ENCODE measurements at places on chromosomes 3 and 15.

DNA sequence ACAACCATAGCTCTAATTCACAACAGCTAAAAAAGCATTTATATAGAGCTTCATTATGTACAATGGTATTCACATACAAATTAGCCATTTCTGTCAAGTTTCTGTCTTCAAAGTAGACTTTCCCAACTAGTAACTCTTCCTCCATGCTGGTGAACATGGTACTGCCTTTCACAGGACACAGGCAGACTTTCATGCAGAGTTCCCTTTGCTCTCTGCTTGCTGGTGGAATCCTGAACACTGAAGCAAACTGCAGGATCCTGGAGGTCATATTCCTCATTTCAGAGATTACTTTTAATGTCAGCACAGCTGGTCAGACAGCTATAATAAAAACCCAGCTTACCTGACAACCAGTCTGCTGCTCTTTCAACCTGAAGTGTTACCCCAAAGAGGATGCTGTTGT is 53.6 kb downstream of the TASOR start:
- no peak for DNase-seq

- no peak for DNase-seq
Observed at GRCh38 chr3:165389064-165389463, 192.9 kb upstream of the SLITRK3 start.

GRCh38 chr3:108157273-108157672 is 65.0 kb downstream of the IFT57 start:
- DNase-seq = no peak

GRCh38 chr15:62242999-62243398 is 77.9 kb upstream of the C2CD4B start:
- DNase-seq = no peak

DNA sequence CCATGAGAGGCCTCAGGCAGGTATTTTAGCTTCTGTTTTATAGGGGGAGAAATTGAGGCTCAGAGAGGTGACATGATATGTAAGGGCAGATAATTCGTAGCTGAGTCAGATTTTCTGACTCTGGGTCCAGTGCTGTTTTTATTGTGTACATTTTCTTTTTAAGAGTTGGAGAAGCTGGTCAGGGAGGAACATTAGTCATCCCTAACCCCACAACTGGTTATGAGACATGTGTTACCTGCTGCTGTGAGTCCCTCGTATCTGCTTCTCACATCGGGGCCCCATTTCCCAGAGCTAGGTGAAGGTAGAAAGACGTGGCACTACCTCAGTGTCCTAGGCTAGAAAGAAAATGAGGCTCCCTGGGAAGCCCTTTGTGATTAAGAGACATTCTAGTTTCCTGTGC is 28.6 kb downstream of the GALNT15 start:
- DNase-seq = no peak

DNA sequence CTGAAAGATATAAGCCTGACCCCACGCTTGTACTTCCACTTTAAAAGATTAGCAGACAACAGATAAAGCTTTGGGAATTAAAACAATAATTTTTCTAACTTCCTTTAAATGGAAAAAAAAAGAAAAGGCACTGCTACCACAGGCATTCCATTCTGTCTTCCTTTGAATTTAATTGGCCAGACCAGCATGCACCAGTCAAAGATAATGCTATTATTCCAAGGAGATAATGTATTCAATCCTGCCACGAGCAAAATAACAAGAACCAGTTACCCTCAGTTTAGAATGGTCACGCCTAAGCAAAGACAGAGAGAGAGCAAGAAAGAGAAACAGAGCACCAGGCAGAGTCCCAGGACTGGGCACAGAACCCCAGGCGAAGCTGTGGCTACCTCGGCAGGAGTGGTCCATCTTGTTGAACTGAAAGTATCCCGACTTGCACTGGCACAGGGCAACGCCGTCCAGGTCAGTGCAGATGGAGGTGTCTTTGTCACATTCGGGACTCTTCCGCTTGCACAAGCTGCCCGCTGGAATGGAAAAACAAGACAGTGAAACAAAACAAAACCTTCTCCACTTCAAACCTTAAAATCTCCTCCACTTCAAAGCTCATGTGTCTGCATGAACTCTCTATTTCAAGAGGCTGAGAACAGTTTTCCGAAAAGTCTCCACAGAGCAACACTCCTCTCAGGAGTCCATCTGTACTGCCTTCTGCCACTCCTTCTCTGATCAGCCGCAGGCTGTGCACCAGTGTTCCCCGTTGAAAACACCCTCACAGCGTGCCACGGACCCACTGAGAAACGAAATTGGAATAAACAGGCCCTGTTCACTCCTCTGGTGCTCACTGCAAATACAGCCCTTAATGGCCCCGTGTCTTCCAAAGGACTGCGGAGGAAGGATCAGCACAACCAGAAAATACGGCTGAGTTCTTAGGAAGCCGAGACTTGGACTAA is 58.2 kb downstream of the HEG1 start:
- no peak for DNase-seq

GRCh38 chr3:32510075-32510724 is 7.5 kb upstream of the CMTM6 start:
- peak; percentile 41 for DNase-seq

DNA sequence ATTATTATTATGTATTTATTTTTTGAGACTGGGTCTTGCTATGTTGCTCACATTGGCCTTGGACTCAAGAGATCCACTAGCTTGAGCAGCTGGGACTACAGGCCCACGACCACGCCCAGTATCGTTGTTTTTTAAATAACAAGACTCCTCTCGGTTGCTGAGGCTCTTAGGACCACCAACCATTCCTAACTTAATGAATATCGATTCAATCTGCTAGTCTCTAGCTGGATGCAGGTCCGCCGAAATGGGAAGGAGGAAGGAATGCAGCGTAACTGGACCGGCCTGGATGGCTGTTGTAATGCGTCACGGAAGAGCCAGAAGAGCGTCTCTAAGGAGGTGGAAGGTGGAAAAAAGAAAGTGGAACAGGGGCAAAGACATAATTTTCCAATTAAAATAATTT is 1.7 kb downstream of the ANXA2 start:
- no peak for DNase-seq

GRCh38 chr15:66131831-66132230 is 121.7 kb downstream of the MEGF11 start:
- no peak for DNase-seq

DNA sequence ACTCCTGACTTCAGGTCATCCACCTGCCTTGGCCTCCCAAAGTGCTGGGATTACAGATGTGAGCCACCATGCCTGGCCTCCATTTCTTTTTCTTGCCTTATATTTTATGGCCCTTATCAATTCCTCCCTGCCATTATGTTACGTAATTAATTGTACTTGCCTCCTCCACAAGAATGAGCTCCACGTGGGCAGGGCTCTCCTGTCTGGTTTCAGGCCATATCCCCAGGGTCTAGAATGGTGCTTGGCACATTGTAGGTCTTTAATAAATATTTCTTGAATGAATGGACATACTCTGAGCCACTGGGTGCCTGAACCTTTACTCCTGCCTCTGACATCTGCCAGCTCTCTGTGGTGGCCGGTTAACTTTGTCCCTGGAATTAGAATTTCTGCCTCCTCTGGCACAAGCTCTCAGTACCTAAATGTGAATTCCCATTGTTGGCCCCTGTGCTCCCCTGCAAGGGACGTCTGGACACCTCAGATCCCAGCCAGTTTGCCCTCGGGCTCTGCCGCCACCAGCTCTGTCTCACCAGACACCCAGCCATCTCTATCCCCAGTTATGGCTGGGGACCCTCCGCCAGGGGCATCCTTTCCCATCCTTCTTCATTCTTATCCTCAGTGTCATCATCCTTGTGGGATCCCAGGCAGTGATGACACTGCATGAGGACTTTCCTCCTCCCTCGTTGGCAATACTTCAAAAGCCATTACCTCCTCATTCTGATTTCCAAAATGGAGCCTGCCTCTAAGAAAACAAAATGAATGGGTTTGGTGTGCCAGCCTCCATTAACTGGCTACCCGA is 165.6 kb upstream of the SMAD3 start:
- no peak for DNase-seq

DNA sequence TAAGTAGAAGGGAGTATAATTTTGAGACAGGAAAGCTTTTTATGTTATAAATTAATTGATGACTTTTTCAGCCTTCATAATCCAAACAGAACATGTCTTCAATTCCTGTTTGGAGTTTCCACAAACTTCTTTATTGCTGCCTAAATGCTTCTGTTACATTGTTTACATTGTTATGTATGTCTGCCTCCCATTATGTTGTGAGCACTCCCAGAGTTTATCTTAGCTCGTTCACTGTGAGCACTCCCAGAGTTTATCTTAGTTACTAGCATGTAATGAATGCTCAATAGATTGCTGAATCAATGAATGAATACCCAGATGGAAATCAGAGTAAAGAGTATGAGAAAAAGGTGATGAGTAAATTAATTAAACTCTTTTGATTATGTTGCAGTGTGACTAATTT is 1178.0 kb downstream of the ROBO1 start:
- DNase-seq = no peak

DNA sequence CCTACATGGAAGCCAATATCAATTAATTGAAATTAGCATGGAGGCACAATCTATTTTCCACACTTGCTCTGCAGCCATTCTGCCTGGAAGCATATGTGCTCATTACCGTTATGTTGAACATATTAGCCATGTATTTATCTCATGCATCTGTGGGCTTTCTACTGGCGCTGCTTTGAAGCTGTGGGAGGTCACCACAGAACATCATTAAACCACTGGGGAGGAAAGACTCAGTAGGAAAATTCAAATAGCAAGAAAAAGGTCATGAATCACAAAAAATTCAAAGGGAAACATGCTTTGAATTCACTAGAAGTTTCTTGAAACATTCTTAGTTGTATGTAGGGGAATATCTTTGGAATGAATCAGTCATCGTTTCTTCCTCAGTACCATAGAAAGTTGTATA is 652.5 kb downstream of the EDEM1 start:
- DNase-seq = no peak

DNA sequence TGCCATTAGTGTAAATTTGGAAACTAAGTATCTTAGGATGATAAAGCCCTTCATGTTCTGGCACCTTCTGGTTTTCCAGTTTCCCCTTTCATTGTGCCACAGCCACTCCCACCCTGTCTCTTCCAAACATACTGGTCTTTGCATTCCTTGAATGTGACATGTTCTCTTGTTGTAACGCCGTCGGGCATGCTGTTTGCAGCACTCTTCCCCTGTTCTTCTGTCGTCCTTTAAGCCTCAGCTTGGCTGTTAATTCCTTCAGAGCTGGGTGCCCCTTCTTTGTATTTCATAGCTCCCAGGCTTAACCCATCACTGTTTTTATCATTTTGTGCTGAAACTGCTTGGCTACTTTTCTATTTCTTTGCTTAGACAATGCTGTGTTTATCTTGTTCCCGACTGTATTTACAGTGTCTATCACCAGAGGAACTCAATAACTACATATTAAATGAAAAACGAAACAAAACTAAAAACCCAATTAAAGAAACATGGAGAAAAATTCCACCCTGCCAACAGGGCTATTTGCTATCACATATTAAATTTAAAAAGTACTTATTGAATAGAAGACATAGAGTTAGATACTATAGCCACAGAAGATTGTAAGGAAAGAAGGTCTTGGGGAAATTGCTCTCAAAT is 95.4 kb upstream of the KCNAB1 start:
- DNase-seq = no peak

DNA sequence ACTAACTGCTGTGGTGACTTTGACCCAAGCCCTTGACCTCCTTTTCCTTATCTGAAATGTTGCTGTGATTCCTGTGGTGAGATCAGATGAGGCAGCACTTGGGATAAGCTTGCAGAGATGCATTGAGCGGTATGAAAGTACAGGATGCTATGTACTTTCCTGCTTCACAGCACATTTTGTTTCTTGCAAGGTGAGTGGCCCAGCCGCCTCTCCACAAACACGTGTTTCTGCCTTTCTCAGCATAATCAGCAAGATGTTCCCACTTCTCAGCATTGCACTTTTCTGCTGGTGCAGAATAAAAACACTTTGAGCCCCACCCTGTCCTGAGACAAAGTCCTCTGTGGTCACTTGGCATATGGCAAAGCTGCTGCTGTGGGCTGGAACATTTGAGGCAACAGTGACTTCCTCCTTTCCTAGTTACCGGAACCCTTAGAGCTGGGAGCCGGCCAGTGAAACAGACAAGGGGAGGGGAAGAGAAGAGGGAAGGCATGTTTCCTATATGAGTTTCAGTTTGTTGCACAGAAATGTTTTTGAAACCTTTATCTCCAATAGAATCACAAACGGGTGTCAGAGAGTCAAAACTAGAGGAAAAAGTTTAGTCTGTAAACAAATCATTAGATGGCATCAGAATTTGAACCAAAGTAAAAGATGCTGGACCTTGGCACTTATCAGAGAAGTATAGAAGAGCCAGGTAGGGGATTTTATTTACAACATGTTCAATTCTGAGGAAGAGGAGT is 5.0 kb downstream of the NUDT16 start:
- no peak for DNase-seq

GRCh38 chr3:128875556-128876120 is 3.8 kb upstream of the ACAD9 start:
- peak; percentile 9 for DNase-seq

DNA sequence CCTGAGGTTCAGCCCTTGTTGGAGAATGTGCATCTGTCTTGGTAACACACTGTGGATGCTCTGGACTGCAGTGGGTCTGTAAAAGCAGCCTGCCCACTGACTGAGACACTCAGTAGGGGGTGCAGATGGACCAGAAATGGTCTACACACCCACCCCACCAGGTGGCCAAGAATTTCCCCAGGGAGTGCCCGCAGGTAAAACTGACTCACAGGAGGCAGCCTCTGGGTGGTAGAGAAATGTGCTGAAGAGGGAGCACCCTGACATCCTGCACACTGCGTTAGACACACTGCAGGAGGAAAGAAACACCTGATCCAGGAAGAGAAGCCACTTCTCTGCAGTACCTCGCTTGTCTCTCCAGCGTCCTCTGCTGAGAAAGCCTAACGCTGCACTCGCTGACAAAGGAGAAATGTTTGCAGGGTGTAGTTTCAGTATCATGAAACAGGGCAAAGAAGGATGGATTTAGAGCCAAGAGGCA is 109.5 kb upstream of the ABHD17C start:
- no peak for DNase-seq

DNA sequence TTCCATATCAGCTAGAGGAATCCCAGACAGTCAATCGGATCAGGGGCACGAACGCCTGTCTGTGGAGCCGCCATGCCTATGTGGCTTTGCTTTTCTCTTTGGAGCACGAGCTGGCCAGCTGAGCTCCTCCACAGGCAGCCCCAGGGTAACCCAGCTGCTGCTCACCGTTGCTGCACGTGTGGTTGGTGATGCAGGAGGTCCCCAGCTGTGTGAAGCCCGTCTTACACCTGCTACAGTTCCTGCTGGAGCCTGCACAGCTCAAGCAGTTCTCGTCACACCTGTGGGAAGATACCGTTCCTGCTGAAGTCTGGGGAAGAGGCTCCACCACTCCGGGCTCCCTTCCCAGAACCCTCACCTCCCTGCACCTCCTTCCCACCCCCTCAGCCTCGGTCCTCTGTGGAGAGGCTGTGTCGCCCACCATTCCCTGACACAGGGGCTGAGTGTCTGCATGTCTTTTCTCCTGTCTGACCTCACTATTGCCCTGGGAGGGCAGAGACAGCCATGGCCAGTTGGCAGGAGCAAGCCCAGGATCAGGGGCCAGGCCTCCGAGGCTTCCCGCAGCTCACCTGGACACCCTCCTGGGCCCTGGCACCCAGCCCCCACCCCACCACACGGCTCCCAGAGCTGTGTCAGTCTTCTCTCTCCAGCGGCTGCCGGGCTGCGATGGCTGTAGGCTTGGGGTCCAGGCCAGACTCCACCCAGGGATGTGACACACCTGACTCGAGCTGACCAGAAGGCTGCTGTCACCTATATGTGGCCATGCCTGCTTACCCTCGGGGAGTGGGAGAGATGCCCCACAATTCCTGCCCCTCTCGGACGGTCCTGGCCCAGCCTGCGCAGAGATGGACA is 12.2 kb upstream of the SNRPA1 start:
- DNase-seq = no peak
